Lower leg skin (tissue), 4 donors: ENCODE measurements at places on chromosomes 6 and 20.

GRCh38 chr6:123415844-123416468 is 220.8 kb downstream of the TRDN start:
- no peak for DNase-seq

- DNase-seq, result no peak
These were observed 202.1 kb downstream of the NFATC2 start for GRCh38 chr20:51340451-51340840.

DNA sequence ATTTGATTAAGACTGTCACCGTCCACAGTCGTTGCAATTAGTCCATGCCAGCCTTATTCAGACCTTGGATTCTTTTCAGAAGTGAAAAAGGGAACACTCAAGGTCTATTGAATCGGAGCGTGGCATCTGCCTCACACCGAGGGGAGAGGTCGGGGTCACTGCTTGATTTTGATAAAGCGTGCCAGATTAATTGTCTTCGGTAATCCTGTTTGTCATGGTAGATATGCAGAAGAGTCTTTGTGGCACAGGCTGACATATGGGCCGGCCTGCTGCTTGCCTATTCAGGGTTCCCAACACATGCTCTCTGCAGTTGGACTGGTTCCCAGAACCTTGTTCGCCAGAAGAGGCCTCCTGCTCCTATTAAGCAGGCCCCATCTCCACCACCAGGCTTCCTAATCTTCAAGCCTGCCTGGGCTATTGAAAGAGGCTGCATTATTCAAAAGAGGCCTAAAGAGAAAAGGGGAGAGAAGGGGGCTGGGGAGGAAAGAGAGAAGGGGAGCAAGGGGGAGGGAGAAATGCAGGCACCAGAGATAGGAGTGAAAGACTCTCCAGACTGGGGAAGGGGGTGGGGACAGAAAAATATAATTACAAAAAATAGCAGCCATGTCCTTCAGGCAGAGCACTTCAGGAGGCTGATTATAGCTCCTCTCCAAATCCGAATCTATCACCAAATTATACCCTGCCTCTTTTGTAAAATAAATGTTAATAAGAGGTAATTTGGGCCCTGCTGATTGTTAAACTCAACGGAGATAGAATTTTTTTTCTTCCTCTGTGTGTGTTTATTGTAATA is 611.3 kb downstream of the HDGFL1 start:
- DNase-seq, result no peak

- no peak for DNase-seq
These were observed 123.1 kb upstream of the CARMIL1 start for GRCh38 chr6:25156123-25156522.

DNA sequence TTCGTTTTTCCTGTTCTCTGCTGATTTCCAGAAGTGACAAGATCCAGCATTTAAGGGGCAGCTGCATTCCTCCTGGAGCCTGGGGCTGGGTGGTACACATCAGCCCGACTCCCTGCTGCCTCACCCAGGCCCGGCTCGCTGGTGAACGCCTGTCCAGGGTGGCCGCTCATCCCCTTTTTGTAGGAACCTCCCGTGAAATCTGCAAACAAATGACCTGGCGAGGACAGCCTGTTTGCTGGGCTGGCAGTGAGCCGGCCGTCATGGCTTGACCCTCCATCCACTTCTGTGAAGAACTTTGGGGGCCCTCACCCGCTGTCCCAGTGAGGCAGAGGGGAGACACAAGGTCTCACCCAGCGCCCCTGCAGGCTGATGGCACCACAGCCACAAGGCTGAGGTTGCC is 39.0 kb downstream of the PYGB start:
- DNase-seq, result peak; percentile 78

GRCh38 chr20:54368570-54368969 is 106.8 kb upstream of the DOK5 start:
- DNase-seq, result no peak

GRCh38 chr20:58550275-58551059 is 35.3 kb upstream of the APCDD1L start:
- no peak for DNase-seq

GRCh38 chr20:2053615-2054014 is 48.0 kb upstream of the STK35 start:
- no peak for DNase-seq

GRCh38 chr6:169363590-169363989 is 109.9 kb upstream of the THBS2 start:
- peak; percentile 78 for DNase-seq

GRCh38 chr6:50681213-50681824 is 32.0 kb upstream of the TFAP2D start:
- DNase-seq, result no peak

- DNase-seq, result no peak
These were observed 3.5 kb upstream of the MOXD1 start for GRCh38 chr6:132404736-132405135.

- DNase-seq, result no peak
These were observed 20.8 kb downstream of the ZDHHC14 start for GRCh38 chr6:157401734-157402338.

DNA sequence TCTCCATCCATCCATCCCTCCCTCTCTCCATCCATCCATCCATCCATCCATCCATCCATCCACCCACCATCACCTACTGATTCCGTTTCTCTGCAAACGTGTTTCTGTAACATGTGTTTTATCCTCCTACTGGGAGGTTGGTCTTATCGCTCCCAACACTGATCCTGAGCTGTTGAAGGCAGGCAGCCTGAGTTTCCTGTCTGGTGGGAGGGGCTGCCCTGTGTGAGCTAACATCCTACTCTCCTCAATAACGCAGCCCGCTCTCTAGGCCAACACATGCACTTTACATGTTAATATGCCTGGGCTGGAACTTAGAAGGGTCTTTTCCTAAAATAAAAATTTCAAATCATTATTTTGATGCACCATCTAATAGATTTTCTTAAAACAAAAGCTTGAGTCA is 126.5 kb downstream of the WDR27 start:
- peak; percentile 43 for DNase-seq

DNA sequence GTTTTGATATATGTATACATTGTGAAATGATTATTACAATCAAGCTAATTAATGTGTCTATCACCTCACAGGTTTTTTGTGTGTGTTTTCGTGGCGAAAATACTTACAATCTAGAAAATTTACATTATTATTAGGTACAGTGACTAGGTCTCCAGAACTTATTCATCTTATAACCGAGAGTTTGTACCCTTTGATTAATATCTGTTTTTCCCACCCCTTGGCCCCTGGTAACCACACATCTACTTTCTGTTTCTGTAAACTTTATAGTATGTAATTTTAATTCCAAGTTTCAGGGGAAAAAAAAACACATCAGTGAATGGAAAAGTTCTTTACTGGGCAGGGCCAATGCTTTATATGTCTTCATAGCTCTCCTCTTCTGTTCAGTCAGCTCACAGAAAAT is 131.4 kb downstream of the LMBRD1 start:
- DNase-seq, result no peak

- no peak for DNase-seq
These were observed 88.9 kb upstream of the SNAP25 start for GRCh38 chr20:10129749-10130148.
